NCI-H1436 (cell line): ENCODE measurements at places on chromosomes 2 and 18.

- DNase-seq = no peak
Observed at GRCh38 chr2:85503168-85503850, 35.7 kb upstream of the MAT2A start.

- DNase-seq = no peak
Observed at GRCh38 chr2:57681650-57682049, 365.0 kb upstream of the VRK2 start.

GRCh38 chr2:96413323-96413722 lies 77.8 kb downstream of the NCAPH start:
- DNase-seq = no peak

GRCh38 chr2:109080757-109081156 lies 48.2 kb upstream of the SH3RF3 start:
- no peak for DNase-seq

DNA sequence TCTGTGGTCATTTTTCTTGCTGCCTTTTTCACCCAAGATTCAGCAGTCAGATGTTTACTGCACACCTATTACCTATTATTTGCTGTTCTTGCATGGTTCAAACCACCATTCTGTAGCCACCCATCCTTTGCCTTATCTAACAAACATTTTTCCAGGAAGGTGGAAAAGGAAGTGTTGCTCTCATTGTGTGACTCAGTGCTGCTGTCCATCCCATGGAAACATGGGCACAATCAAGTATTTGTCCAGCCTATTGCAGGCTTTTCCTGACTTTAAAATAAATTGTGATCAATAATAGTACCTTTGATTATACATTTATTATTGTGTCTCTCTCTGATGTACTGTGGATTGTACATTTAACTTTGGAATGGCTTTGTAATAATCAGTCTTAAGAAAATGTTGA lies 53.2 kb downstream of the USP14 start:
- no peak for DNase-seq

DNA sequence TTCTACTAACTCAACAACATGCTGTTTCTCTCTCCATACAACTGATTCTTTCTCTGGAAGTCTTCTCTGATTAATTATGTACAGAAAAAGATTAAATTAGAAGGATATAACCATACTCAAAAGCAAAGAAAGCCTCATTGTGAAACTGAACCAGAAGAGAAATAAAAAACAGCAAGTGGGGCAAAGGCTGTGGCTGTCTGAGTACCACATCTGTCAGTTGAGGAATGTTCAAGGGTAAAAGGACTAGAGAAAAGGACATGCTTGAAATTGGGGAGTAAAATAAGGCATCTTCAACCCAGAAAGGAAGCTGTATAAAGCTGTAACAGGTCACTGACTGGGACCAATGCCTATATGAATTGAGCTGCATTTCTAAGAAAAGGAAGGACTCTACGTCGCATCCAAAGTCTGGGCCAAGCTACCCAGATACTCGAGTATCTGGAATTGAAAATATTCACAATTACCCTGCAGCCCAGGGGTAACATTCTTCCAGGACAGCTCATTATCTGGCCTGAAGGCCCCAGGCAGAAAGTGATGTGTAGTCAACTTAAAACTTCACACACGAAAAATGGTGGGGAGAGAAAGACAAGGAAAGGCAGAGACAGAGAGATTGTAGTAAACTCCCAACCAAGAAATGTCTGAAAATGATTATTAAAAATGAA lies 356.0 kb upstream of the GALNT5 start:
- no peak for DNase-seq

GRCh38 chr2:124025171-124025580 lies at the start of gene CNTNAP5:
CNTNAP5 (plus strand) TSS chr2:124025287; CDS start chr2:124025651, 364 bp downstream.
- peak; percentile 34 for DNase-seq

DNA sequence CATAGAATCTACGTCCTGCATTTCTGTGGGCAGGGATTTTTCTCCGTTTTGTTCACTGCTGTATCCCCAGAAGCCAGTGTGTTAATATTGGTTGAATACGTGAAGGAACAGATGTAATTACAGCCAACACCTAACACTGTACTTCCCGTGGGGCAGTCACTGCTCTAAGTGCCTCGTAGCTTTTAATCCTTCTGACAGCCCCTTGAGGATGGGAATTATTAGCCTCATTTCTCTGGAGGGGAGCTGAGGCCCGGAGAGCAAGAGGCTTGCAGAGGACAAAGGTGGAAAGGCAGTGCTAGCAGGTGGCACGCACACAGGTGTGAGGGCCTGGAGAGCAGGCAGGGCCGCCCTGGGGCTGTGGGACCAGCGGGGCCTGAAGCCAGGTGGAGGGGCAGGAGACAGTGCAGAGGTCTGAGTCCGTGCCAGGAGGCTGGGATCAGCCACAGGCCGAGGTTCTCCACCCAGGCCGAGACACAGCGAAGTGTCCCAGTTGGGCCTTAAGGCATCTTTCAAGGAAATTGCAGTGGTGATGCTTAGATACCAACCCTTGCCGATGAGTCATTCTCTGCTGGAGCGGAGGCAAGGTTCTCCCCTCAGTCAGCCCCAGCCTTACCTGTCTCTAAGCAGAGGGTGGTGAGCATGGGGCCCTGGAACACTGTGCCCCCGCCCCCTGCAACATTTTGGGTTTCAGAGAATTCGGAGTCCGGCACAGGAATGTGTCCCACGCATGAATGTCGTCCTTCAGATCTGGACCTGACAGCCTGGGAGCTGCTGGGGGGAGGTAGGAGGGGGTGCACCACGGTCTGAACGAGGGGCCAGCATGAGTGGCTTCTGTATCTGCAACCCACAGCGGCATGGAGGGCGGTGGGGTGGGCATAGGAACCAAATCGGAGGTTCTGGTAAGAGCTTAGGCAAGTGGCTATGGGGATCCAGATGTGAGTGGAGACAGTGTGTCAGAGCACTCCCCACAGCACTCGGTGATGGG lies 122.6 kb downstream of the GBX2 start:
- peak; percentile 9 for DNase-seq

DNA sequence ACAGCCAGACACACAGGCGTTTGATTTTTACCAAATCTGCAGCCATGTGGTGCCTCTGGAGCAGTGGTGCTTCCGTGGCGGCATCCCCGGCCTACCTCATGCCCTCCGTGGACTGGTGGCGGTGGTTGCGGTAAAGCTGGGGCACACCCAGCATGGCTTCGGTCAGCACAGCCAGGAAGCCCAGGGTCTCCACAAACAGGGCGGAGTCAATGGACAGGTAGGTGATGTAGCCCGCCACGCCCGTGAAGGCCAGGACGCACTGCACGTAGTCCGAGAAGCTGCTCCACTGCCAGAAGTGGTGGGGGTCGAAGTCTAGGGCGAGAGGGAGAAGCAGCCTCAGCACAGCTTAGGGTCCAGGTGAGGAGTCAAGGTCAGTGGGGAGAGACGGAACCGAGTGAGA lies 32.4 kb downstream of the SLC66A2 start:
- no peak for DNase-seq

- DNase-seq = no peak
Observed at GRCh38 chr2:85770369-85770768, 16.6 kb downstream of the ATOH8 start.

GRCh38 chr2:229226382-229226781 lies 44.7 kb downstream of the PID1 start:
- no peak for DNase-seq

- no peak for DNase-seq
Observed at GRCh38 chr2:189601043-189601442, 20.5 kb upstream of the SLC40A1 start.

- no peak for DNase-seq
Observed at GRCh38 chr2:60849187-60849586, 32.2 kb upstream of the REL start.

- no peak for DNase-seq
Observed at GRCh38 chr2:41913921-41914609, 133.8 kb upstream of the PKDCC start.

GRCh38 chr18:25056429-25056828 lies 295.5 kb downstream of the ZNF521 start:
- DNase-seq = no peak

DNA sequence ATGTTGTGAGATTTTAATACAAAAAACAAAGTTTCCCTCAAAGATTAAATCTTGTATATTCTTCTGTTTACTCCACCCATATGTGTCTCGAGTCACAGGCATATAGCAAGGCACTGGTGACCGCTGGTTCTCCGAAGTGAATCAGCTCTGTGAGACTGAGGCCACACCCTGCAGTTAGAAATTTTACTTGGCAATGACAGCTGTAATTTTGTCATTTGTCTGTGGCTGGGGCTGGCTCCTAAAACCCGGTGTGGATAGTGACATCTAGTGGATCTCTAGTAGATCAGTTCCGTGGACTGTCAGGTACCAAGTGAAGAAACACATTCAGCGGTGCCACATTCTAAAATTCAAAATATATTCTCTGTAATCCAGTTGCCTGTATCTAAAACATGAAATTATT lies 278.0 kb downstream of the NEDD4L start:
- peak; percentile 37 for DNase-seq

DNA sequence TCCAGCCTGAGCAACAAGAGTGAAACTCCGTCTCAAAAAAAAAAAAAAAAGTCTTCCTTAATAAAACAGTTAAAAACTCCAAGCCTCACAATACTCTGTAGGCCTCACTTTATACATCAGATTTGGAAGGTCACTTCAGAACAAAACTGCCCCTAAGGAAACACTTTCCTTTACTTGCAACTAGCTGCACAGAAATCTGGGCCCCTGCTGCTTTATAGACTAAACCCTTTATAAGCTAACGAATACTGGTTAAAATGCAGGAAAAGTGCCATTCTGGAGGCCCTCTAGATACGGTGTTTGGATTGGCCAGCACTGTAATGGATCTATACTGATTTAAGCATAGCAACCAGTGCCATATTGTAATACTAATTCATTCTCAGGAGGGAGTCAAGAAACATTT lies 1.5 kb downstream of the ABHD1 start:
- no peak for DNase-seq

GRCh38 chr2:101794141-101794540 lies 96.6 kb downstream of the MAP4K4 start:
- DNase-seq = no peak

- DNase-seq = no peak
Observed at GRCh38 chr2:211963969-211964368, 574.6 kb downstream of the ERBB4 start.

- no peak for DNase-seq
Observed at GRCh38 chr2:14975381-14975780, 342.9 kb downstream of the LRATD1 start.

- DNase-seq = no peak
Observed at GRCh38 chr18:55179425-55179824, 220.2 kb upstream of the CCDC68 start.

DNA sequence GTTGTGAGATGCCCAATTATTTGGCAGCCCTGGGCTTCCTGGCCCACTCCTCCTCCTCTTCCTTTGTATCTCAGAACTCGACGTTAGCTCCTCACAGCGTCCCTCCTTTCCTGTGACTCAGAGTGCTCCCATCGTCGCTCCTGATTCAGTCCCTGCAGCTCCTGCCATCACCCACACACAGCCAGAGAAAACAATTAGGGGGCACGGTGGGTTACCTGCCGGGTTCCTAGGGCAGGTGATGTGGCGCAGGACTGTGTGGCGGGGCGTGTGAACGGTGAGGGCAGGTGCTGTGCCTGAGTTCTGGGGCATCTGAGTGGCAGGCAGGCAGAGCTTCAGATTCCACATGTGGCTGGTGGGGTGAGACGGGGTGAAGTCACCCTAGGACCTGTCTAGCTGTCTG lies 42.6 kb downstream of the GLI2 start:
- DNase-seq = no peak

- no peak for DNase-seq
Observed at GRCh38 chr2:212730994-212731393, 192.4 kb upstream of the ERBB4 start.

DNA sequence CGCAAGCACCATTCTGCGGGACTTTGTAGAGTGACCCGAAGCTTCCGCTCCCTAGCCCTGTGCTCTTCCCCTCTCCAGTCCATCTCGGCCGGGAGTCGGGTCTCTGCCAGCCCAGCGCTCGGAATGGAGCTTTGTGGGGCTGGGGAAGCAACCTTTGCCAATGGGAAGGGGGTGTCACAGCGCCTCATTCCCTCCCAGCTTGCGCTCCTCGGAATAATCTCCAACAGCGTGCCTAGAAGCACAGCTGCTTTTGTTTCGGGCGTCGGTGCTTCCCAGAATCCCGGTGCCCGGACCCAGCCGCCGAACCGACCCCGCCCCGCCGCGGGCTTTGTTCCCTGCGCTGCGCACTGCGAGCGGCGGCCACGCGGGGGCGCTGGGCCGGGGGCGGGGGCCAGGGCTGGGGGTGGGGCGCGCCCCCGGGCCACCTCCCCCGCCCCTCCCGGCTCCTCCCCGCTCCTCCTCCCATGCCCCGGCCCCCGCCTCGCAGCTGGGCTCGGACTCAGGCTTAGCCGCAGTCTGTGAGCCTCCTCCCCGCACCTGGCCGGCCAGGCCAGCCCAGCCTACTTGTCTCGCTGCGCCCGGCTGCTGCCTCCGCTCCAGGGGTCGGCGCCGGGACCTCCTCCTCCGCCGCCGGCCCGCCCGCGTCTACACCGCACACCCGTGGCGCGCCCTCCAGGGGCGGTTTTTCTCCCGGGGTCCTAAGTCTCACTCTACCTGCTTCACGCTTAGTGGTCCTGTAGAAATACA lies 77.7 kb upstream of the SMAD2 start:
- peak; percentile 67 for DNase-seq

DNA sequence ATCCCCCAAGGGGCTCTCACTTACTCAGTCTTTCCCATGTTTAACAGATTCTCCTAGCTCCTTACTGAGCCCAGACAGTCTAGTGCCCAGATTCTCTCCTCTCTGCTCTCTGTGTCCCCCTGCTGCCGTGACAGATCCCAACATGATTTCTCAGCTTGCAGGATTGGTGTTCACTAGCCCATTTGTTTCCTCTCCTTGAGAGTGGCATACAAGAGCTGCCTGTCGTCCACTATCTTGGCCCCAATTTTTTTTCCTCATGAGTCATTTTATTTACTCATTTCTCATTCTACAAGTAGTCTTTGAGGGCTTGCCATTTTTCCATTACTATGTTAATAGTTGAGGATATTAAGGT lies 199.9 kb upstream of the FN1 start:
- no peak for DNase-seq

DNA sequence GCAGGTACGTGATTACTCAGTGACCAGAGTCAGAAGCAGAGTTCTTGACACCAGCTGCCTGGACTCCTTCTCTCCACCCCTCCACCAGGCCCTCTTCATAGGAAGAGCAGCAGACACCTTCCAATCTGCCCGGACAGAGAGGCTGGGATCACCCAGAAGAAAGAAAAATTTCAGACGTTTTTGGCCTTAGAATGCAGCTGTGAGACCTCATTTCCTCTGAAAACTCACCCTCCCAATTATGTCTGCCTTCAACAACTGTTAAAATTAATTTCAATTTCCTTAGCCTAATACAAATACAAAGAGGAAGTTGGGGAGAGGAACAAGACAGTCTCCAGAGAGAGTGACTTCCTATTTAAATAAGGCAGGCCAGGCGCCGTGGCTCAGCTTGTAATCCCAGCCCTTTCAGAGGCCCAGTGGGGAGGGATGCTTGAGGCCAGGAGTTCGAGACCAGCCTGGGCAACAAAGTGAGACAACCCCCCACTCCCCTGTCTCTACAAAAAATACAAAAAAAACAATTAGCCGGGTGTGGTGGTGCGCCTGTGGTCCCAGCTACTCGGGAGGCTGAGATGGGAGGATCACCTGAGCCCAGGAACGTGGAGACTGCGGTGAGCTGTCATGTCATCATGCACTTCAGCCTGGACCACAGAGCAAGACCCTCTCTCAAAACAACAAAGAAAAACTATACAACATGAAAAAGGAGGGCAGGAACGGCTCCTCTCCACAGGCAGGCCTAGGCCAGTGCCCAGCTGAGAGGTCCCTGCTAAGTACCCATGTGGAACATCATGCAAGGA lies 1.6 kb downstream of the SLC66A2 start:
- no peak for DNase-seq

- no peak for DNase-seq
Observed at GRCh38 chr18:5197032-5197434, at the start of gene AKAIN1. AKAIN1 (minus strand) TSS chr18:5197257; CDS start chr18:5197053, 204 bp downstream.
